ENCODE measurements at places on chromosomes 5 and 9.

GRCh38 chr5:110169461-110169860, 479.7 kb downstream of the MAN2A1 start:
- no peak for DNase-seq

DNA sequence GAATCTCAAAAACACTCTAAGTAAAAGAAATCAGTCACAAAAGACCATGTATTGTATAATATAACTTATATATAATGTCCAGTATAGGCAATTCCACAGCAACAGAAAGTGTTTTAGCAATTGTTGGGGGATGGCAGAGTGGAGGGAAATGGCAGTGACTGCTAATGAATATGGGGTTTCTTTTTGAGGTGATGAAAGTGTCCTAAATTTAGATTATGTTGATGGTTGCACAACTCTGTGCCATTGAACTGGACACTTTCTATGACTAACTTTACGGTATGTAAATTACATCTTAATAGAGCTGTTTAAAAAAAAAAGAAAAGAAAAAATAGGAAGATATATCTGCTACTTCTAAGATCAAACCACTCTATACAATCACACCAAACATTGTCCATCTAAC, 124.9 kb upstream of the ZNF462 start:
- no peak for DNase-seq

DNA sequence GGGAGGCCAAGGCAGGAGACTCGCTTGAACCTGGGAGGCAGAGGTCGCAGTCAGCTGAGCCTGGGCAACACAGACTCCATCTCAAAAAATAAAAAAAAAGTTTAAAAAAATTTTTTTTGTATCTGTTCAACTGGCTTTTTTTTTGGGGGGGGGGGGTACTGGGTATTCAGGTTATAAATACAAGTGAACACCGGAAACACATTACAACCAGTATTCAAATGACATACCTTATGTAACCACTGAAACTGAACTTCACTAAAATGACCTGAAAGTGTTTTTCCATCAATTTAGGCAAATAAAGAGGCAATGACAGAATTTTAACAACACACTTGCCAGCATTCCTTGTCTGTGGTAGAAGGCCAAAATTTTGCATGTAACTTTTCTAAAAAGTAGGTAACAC, 33.5 kb downstream of the STRBP start:
- no peak for DNase-seq

DNA sequence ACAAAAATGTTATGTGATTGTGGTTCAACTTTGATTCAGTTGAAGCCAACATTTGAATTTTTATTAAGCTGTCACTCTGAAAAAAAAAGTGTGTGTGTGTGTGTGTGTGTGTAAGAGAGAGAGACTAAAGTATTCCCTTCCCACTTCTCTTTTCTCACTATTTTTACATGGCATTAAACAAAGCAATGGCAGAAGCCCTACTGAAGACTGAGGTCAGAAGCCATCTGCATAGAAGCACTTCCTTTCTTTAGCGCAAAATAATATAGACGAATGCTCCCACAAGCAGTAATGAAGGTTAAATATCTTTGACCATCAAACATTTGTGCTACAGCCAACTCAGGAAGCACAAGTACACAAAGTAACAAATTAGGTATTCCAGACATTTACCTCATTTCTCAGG, 540.5 kb downstream of the KCTD16 start:
- DNase-seq: no peak

- no peak for DNase-seq
Measured at GRCh38 chr9:109901201-109901600, 121.2 kb downstream of the PALM2AKAP2 start.

- DNase-seq: no peak
Measured at GRCh38 chr5:127899214-127899610, 184.4 kb upstream of the SLC12A2 start.

- DNase-seq: no peak
Measured at GRCh38 chr9:131385296-131385695, 8.6 kb upstream of the PRRC2B start.

DNA sequence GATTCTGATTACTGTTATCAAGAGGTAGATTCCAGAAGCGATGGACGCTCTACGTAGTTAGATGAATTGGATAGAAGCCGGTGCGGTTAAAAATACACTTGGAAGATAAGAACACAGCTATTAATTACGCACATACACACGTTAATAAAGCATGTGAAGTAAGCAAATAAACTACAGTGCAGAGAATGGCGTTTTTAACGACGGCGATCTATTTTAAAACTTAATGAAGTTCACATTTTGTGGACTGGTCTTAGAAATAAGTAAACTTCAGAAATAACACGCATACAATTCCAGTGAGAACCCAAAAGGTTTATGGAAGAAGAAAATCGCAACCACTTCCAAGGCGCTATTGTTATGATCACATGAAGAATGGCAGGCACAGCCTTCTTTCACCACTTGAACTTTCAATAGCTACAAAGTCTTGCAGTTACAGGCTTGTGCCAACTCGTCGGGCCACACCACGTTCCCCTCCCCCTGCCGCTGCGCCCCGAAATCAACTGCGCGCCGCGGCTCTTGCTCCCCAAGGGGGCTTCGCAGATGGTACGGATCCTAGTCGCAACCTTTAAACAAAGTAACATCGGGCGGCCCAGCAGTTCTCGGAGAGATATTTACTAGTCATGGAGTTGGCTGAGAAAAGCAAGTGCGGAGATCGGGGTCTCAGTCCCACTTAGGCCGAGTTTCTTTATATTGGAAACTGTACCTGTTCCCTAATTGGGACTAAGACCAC, 866 bp upstream of the SEMA6A start:
- no peak for DNase-seq

DNA sequence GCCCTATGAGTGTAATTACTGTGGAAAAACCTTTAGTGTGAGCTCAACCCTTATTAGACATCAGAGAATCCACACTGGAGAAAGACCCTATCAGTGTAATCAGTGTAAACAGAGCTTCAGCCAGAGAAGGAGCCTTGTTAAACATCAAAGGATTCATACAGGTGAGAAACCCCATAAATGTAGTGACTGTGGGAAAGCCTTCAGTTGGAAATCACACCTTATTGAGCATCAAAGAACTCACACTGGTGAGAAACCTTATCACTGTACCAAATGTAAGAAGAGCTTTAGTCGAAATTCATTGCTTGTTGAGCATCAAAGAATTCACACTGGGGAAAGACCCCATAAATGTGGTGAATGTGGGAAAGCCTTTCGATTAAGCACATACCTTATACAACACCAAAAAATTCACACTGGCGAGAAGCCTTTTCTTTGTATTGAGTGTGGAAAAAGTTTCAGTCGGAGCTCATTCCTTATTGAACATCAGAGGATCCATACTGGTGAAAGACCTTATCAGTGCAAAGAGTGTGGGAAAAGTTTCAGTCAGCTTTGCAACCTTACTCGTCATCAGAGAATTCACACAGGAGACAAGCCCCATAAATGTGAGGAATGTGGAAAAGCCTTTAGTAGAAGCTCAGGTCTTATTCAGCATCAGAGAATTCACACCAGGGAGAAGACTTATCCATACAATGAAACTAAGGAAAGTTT, 9.9 kb downstream of the ZNF189 start:
- DNase-seq: no peak

DNA sequence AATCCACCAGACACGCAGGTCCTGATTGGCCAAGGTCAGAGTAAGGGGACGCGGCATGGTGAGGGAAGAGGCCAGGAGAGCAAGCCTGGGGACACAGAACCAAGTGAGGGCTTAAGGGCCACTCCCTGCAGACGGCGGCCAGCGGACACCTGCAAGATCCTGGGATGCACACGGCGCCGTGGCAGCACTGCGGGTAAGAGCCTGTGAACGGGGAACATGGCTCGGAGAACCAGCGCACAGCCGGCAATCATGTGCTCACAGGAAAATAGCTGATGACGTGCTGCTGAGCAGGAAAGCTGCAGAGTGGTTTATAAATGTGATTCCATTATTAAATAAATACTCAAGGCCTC, 27.0 kb upstream of the NSMF start:
- DNase-seq: no peak

DNA sequence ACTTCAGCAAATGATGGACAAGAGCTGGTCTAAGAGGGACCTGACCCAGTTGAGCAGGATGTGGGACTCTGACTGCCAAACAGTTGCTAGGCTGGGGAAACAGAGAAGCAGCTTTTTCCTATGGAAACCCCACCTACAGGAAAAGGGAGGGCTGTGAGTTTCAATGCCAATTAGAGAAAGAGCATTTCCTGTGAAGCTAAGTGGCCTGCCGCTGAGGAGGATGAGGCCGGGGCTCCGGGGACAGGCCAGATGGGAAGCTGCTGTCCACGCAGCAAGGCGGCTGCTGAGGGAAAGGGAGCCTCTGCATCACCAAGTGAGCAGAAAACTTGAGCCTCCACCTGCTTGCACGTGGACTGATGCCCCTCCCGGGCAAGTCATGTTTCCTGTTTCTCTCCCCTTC, at the start of gene PCDH12:
Gene PCDH12 (minus strand): TSS at position 90 of the 400 bp plus-strand sequence. CDS start 351 bp downstream, outside the sequence.
- peak; percentile 61 for DNase-seq

DNA sequence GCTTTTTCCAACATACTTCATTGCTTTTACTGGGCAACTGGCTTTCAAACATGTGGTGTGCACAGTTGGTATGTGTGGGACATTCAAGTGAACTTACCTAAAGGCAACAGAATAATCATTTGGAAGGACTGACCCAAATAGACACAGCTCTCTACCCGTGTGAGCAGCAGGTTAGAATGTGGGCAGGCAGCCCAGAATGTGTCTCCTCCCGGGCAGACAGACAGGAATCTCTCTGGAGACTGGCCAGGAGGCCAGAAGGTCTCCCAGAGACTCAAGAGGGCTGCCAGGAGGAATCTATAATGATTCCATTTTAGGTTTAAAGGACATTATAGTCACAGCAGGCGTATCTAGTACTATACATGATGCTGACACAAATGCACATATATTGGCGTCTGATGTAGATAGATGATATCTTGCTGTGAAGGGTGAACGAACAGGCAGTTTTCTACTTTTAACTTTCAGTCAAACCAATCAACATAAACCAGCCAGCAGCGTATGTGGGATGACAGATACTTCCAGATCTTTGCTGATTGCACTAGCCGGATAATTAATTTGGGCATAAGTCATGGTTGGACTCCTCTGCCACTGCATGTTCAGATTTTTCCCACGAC, 297.4 kb upstream of the ZNF608 start:
- DNase-seq: peak; percentile 78

- no peak for DNase-seq
Measured at GRCh38 chr5:139146809-139147482, 51.2 kb downstream of the SIL1 start.

DNA sequence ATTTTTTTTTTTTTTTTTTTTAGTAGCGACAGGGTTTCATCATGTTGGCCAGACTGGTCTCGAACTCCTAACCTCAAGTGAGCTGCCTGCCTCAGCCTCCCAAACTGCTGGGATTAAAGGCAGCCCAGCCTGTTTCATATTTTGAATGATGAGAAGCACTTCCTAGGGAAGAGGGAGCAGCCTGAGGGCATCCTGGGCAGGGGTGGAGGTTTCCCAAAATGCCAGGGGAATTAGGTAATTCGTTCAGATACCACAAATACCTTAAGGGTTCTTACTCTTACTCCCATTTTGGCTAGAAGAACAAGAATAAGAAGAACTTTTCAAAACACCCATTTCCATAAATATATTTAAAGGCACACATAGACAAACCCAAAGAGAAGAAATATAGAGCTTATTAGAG, 29.5 kb upstream of the RAPGEF1 start:
- DNase-seq: no peak

GRCh38 chr9:21357479-21358460, 7.1 kb upstream of the IFNA6 start:
- DNase-seq: no peak

GRCh38 chr9:130243015-130243881, 22.3 kb upstream of the HMCN2 start:
- peak; percentile 72 for DNase-seq

DNA sequence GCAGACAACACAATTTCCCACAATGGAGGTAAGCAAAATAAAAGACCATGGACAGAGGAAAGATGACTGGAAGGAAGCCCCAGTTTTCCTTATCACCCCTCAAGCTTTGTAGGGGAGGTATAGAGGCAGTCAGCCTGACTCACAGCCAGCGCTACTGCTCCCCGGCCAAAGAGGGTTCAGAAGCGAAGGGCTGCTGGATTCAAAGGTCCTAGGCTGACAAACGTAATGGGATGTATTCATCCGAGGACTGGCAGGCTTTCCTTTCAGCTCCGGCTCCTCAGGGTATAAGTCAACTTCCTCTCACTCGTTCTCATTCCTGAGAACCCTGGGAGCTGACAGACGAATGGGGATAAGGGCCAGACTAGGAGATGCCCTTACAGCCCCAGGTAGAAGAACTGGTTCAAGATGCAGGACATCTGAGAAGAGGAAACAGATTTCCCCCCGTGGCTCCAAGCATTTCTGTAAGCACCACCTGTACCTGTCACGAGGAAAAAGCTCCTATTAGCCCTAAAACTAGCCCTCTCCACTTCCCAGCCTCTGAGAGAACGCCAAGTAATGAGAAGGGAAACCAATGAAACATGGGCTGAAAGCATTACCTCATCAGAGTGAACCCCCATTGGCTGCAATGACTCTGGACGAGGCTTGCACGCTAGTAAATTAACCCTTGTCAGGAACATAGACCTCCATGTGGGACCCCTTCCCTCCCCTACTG, 22.1 kb upstream of the FAM13B start:
- DNase-seq: no peak

DNA sequence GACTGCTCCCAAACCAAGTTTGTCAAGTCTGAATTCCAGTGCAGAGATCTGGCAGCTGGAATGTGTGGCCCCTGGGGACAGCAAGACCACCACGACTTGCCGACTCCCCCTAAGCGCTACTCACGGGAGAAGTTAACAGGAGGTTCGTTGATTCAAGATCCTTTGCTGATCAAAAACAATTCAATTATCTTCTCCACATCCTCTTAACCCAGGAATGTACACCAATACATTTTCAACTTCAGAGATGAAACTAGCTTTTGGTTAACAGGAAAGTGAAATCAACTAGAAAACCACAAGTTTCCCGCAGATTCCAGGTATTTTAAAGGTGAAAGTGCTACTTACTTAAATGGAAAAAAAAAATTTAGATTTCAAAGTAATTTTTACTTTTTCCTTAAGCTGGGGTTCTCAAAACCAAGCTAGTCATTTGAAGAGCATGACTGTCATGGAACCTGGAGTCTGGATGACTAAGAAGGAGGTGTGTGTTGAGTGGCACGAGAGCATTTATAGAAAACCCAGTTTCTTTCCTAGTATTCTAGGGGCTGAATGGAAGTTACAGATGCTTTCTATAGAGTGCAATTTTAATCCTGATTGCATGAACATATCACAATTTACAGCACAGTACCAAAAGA, 257.5 kb upstream of the PANK3 start:
- DNase-seq: no peak

- DNase-seq: no peak
Measured at GRCh38 chr9:125659201-125659840, 47.7 kb downstream of the MAPKAP1 start.

DNA sequence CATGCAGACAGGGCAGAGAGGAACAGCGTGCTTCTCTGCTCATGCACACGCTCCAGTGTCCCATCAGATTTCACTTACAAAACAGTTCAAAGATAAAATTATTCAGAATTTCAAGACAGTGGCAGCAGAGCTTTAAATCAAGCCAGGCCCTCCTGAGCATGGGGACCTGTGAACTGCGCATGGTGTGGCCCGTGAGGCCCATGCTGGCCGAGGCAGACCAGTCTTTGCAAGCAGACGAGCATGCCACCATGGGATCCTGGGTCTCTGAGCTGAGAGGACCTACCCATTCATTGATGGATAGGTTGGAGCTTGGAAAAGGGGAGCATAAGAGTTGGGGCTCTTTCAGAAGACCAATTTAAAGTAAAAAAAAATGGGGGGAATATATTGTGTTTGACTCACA, 35.0 kb upstream of the SAP30L start:
- DNase-seq: no peak

- no peak for DNase-seq
Measured at GRCh38 chr5:71938895-71939294, 168.4 kb upstream of the MAP1B start.
